H9 (cell line): ENCODE measurements at places on chromosomes 1 and 21. TPM values are rescaled to one million over a fixed set of nuclear protein-coding genes. Genes with fewer than 3 reads are reported as not detected.

DNA sequence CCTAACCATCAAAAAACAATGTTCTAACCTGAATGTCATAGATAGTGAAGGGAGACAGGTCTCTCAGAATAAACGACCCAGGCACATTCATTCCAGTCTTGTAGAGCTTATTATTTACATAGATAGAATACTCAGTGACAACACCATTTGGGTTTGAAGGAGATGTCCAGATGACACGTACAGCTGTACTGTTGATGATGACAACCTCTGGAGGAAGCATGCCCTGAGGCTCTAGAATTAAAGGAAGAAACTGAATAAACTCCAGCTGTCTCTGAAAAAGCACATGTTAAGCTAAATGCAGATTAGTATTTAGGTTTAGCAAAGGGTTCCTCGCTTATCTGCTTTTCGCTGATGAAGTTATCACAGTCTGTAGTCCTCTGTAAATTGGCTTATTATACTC is 277.2 kb downstream of the KCTD3 start:
- DNase-seq, result no peak

DNA sequence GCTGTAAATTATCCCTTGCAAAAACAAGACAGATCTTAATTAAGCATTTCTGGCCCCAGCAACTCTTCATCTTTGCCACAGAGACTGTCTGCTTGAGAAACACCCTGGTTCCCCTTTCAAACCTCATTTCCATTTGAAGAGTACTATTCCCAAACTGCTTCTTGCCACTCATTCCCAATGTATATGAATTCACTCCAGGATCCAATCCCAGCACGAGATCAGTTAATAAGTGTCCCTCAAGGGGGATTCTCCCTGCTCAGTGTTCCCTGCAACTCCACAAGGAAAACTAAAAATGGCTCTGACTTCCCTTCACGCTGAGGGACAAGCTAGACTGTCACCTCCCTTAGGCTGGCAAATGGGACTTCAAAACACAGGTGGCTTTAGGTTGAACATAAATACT is 173.2 kb downstream of the SIPA1L2 start:
- no peak for DNase-seq

DNA sequence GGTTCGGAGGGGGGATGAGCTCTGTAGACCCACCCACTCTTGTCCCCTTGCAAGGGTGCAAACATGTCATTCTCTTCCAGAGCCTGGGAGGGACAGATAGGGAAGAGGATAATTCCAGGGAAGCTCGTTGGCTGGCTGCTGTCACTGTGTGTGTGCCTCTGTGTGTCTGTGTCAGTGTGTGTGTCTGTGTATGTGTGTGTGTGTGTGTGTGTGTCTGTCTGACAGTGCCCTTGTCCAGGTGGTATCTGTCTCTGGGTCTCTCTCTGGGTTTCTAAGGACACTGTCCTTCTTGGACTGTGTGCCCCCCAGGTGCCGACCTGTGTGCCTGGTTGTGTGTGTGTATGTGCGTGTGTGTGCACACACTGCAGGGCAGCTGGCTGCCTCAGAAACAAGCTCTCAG is 90.5 kb downstream of the ACTL8 start:
- DNase-seq, result no peak

DNA sequence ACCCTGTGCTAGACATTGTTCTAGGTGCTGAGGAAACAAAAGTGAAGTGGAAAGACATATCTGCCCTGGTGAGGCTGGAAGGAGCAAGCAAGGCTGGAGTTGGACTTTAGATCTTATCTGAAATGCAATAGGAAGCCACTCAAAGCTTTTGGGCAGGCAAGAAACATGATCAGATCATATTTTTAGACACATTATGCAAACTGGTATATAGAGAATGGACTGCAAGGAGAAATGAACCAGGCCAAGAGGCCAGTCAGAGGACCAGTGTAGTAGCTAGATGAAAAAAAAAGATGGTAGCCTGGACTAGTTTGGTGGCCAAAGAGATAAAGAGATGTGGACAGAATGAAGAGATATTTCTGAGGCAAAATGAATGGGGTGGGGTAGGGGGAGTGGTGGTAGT is 46.3 kb downstream of the CCN1 start:
- no peak for DNase-seq

- no peak for DNase-seq
Measured at GRCh38 chr1:61472876-61473275, 252.1 kb downstream of the TM2D1 start.

Gene SYT2
- 3.2 and 3.3 TPM in 2 replicates for total RNA-seq
